ENCODE measurements at places on chromosomes 11 and 22.

DNA sequence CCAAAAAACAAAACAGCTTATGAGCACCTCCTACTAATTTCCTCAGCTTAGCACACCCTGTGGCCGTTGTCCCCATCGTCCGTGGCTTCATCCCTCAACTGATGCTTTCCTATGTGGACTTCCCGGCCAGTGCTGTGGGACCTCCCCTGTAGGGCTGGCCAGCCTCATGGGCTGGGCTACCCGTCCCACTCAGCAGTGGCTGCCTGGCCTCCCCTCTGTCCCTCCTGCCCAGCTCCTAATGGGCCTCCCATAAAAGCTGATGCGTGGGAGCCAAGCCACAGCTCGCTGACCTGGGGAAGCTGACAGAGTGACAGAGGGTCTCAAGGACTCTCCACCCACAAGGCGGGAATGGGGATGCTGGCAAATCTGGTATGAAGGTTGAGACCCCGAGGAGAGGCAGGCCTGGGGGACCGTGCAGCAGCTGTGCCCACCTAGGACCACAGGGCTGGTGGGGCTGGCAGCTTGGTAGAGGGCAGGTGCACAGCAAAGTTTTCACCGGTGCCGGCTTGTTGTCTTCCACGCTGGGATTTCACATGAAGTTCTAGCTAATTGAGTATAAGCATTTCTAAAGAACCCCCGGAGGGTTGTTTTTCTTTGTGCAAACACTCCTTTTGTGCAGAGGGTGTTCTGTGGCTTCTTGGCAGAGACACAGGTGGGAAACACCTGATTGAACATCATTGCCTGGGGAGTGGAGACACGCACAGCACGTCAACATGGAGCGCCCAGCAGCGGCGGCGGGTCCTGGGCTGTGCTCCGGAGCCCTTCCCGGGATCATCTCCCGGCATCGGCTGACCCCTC lies 23.2 kb downstream of the TBX1 start:
- DNase-seq: no peak

DNA sequence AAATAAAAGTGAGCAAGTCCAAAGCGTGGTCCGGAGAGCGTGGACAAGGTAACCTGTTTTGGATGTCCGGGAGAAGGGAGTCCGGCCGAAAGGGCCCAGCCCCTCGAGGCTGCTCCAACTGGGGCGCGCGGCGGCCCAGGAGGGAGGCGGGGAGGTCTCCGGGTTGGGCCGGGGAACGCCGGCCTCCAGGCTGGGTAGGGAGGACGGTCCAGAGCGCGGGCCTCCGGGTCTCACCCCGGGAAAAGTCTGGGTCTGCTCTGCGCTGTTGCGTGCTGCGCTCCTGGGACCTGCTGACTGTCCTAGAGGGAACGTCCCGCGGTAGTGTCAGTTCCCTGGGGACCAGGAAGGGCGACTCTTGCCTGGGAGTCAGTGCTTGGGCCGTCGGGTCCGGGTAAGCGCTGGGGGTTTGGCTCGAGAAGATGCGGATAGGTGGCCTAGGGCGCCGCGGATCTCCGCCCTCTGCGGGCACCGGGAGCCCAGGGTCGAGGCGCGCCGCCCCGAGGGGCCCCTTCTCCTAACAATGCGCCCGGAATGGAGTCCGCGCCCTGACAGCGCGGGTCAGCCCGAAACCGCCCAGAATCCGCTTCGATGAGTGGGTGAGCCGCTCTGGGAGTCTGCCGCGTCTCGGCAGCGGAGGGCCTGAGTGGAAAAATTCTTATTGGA lies 988 bp upstream of the FLI1 start:
- no peak for DNase-seq

DNA sequence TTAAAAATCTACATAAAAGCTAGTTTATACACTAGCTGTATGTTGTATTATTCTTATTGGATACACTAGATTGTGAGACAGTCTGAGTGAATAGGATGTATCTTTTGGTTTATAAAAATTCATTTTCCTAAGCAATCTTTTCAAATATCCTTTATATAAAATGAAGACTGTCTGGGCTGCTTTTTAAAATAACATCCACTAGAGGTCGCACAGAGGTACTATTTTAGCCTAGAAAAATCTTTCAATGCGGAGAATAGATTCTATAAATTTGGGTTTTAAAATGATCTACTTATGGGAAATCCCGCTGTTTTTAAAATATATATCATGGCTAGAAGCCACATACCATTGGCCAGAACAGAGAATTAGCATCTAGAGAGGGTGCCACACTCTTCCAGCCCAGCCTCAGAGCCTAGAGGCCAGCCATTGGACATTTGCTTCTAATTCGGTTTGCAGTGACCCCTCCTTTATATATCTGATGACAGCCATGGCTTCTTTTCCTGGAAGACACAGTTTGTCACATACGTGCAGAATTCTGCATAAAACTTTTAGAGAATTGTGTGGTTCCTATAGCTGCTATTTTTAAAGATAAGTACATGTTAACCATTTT lies 7.3 kb downstream of the C11orf97 start:
- no peak for DNase-seq

- DNase-seq: no peak
Observed at GRCh38 chr22:48444320-48445112, 1383.2 kb downstream of the BRD1 start.

- DNase-seq: no peak
Observed at GRCh38 chr11:17388609-17389210, at the start of gene KCNJ11. KCNJ11 (minus strand) TSS chr11:17388659; CDS start chr11:17388091, 568 bp downstream.

DNA sequence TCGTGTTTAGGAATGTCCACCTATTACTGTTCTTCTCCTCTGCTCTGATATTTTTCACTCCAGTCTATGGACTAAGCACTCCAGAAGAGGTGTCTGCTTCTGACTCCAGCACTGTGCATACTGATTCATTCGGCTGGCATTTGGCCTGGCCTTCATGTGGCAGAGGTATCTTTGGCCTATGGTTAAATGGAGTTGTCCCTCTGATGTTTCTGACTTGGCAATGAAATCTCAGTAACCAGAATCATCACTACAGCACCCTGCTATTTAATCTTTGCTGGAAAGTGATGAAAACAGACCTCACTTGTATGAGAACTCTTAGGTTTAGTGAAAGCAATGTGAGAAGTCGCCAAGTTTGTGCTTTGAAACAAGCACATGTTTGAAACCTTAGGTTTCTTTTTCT lies 155.2 kb downstream of the MAML2 start:
- DNase-seq: peak; percentile 83

DNA sequence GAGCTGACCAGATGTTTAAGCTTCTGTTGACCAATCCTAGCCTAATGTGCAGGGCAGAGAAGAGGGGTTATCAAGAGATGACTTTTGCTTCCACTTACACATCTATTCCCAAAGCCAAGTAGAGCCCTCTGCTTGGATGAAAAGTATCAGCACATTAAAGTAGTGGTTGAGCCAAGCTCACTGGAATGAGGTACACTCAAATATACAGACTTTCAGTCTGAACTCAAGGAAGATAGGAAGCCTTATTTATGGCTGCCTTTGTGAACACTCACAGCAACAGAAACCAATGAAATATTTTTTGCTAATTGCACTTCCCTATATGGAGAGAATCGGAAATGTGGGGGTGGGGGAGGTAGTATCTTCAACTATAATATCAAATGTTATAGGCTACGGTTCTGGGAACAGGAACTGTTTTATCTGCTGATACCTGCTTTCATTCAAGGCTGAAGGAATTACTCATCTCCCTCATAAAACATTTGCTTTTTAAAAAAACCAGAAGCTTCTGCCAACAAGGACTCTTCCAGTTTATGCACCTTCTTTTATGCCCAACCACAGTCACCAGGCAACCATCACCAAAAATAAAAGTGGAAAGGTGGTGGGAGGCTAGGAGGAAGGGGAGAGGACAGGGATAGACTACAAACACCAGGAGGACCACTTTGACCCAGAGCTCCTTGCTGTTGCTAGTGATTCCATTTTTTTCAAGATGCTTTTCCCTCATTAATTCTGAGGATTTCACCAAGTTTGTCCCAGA lies 91.2 kb downstream of the CLPB start:
- DNase-seq: no peak

- peak; percentile 53 for DNase-seq
Observed at GRCh38 chr11:10305964-10306918, 1.4 kb downstream of the ADM start.

GRCh38 chr11:33379947-33380346 lies 122.8 kb downstream of the HIPK3 start:
- DNase-seq: no peak

DNA sequence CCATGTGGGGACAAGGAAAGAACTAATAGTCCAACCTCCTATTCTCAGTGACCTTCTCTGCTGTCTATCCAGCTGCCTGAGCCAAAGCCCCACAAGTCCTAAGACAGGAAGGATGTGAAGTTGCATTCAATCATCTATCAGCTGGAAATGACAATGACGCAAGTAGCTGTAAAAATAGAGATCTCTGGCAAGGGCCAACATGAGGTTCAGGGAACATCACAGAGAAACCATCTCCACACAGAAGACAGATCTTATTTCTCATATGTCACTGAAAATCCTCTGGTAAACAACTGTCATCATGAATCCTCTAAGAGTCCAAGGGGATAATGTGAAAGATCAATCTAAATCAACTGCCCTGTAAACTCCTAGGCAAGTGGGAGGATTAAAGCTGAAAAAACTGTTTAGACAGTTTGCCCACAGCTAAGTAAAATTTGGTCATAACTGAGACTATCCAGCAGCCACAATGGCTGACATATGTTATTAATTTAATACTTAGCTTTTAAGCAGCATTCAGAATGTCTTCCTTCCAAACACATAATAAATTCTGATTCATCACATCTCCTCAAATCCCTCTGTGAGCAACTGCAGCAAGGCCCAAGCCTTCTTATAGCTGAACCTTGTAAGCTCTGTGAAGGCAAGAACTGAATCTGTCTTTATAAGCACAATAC lies 52.1 kb downstream of the ALG9 start:
- no peak for DNase-seq

- DNase-seq: no peak
Observed at GRCh38 chr11:47611348-47611794, 17.2 kb upstream of the C1QTNF4 start.

- DNase-seq: peak; percentile 54
Observed at GRCh38 chr22:23178512-23179254, 1.6 kb upstream of the BCR start.

- no peak for DNase-seq
Observed at GRCh38 chr11:127766734-127767133, 766.2 kb upstream of the KIRREL3 start.

DNA sequence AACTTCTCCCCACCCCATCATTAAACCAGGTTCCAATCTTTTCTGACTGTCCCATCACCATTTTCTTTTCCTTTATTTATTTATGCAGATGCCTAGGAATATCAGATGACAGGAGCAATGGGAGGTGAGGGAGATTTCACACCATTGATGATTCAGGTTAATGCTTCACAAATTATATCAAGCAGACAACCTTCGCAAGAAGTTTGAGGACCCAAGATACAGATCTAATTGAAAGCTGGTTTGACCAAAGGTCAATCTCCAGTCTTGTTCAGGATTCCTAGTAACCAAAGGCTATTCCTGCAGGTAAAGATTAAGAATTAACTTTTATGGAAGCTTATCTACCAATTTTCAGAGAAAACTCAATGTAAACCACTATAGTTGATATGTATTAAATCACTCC lies 54.4 kb downstream of the SLC35F2 start:
- DNase-seq: no peak

DNA sequence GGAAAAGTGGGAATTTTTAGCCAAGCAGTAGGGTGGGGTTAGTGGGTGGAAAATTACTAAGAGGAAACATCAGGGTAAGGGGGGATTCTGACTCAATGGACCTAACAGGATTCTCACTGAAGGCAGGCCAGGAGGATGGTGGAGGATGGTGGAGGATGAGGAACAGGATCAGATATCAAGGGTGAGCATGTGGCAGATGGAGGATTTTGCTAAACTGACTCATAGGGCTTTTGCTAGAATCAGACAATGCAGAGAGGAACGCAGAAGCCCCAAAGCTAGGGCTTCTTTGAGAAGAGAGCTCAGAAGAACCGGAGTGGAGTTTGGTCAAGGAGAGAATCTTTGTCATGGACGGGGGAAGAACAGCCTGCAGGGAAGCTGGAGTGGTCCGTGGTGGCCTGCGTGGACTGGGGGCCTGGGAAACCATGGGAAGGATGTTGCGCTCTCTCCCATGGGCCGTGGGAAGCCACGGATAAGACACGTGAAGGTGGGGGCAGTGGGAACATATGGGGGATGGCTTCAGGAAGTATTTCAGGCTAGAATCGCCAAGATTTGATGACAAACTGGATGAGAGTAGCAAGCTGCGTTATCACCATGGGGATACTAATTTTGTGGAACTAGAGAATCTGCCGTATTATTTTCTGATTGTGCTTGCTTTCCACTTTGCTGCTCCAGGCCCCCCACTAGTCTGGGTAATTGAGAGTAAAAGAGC lies 165.2 kb downstream of the LDLRAD3 start:
- DNase-seq: no peak

GRCh38 chr22:36480941-36481392 lies 473 bp downstream of the TXN2 start:
- DNase-seq: no peak

DNA sequence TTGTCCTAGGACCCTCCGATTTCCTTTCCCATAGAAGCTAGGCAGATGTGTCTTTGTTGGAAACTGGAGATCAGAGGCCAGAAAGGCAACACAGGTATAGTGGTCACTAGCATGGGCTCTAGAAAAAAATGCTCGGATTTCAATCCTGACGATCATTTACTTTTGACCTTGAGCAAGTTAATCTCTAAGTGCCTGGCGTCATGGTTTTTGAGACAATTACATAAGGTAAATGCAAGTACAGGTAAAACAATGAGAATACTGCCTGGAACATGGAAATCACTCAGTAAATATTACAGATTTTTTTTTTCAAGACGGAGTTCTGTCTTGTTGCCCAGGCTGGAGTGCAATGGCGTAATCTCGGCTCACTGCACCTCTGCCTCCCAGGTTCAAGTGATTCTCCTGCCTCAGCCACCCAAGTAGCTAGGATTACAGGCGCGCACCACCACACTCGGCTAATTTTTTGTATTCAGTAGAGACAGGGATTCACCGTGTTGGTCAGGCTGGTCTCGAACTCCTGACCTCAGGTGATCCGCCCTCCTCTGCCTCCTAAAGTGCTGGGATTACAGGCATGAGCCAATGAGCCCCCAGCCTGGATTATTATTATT lies 1.1 kb upstream of the DENND5A start:
- DNase-seq: no peak

- DNase-seq: no peak
Observed at GRCh38 chr22:20423008-20423905, 14.4 kb downstream of the SCARF2 start.

DNA sequence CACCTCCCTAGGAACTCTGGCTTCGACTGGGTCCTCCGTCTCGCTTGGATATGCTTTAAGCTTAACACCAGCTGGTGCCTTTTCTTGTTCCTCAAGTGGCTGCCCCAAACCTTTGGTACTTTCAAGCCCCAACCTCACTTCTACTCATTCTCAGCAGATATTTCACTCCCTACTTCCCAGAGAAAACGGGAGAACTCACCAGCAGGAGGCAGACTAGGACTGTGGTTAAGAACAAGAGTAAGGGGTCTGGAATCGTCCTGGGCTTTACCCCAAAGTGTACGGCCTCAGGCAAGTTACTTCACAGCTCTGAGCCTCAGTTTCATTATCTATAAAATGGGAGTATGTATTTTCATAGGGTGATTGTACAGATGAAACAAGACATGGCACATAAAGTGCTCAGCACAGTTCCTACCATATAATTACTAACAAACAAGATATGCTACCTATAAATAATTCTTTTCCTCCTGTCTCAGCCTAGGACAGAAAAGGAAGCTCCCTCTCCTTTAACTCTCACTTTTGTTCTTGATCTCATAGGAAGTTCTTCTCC lies 37.8 kb downstream of the PAMR1 start:
- DNase-seq: no peak

GRCh38 chr11:28759311-28759710 lies 651.1 kb downstream of the METTL15 start:
- no peak for DNase-seq

- no peak for DNase-seq
Observed at GRCh38 chr11:105022527-105022926, 441 bp downstream of the CASP5 start.

GRCh38 chr22:29202212-29203192 lies 3.2 kb upstream of the EMID1 start:
- DNase-seq: peak; percentile 52

Measured in spinal cord (tissue), 10 donors.